Osteocyte (in vitro differentiated cells): ENCODE measurements at places on chromosomes 3 and 15. TPM values are rescaled to one million over a fixed set of nuclear protein-coding genes. Genes with fewer than 3 reads are reported as not detected.

GRCh38 chr3:140135461-140135860 is 200.5 kb downstream of the CLSTN2 start:
- peaks cover 5% of the 10 kb centered on the region for H3K36me3 ChIP-seq
- no peaks in the 10 kb centered on the region for H3K27me3 ChIP-seq
- no peak overlapping the region for H3K27ac ChIP-seq
- no peak for DNase-seq
- H3K4me1 ChIP-seq: peaks cover 5% of the 10 kb centered on the region
- H3K4me3 ChIP-seq: no peak overlapping the region

GRCh38 chr3:127796831-127797150 is 25.5 kb downstream of the MGLL start:
- DNase-seq: no peak
- no peak overlapping the region for H3K27ac ChIP-seq
- no peak overlapping the region for H3K4me3 ChIP-seq
- peaks cover 40% of the 10 kb centered on the region for H3K36me3 ChIP-seq
- H3K27me3 ChIP-seq: no peaks in the 10 kb centered on the region

DNA sequence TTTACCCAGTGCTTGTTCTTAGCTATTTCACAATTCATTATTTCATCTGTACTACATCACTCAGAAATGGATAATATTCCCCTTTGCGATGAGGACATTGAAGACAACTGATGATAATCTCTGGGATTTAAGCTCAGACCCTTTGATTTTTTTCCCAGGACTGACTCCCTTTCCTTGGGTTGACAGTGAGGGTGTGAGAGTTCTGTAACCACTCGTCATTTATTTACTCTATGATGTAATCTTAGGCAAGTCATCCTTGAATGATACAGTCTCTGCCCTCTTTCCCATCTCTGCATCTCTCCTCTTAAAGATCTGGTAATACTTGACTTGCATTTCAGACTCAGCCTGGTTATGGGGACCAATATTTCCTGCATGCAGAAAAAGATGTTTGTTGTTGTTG is 1041.7 kb downstream of the AGBL1 start:
- H3K4me3 ChIP-seq: no peak overlapping the region
- no peak for DNase-seq
- no peaks in the 10 kb centered on the region for H3K27me3 ChIP-seq
- no peak overlapping the region for H3K27ac ChIP-seq
- no peaks in the 10 kb centered on the region for H3K4me1 ChIP-seq

GRCh38 chr3:126050050-126050392 is 33.9 kb downstream of the SLC41A3 start:
- H3K27ac ChIP-seq: no peak overlapping the region
- DNase-seq: no peak
- no peak overlapping the region for H3K4me3 ChIP-seq
- H3K27me3 ChIP-seq: no peaks in the 10 kb centered on the region
- H3K36me3 ChIP-seq: peaks cover 10% of the 10 kb centered on the region
- no peaks in the 10 kb centered on the region for H3K4me1 ChIP-seq

- no peak for DNase-seq
- H3K36me3 ChIP-seq: no peaks in the 10 kb centered on the region
- H3K4me1 ChIP-seq: no peaks in the 10 kb centered on the region
- H3K4me3 ChIP-seq: no peak overlapping the region
Measured at GRCh38 chr15:100516643-100517512, 11.9 kb downstream of the CERS3 start.

C3orf20 gene
- not detected in 2 replicates for total RNA-seq

SEC11A gene
- 201 and 202 TPM in 2 replicates for total RNA-seq

- H3K4me1 ChIP-seq: peaks cover 8% of the 10 kb centered on the region
- DNase-seq: no peak
- H3K4me3 ChIP-seq: no peak overlapping the region
- H3K27me3 ChIP-seq: peaks cover 20% of the 10 kb centered on the region
Measured at GRCh38 chr3:182671541-182671940, 121.8 kb upstream of the ATP11B start.

GRCh38 chr15:79689030-79689429 is 207.8 kb downstream of the MTHFS start:
- no peaks in the 10 kb centered on the region for H3K36me3 ChIP-seq
- no peak overlapping the region for H3K4me3 ChIP-seq
- peaks cover 17% of the 10 kb centered on the region for H3K27me3 ChIP-seq
- H3K27ac ChIP-seq: no peak overlapping the region
- H3K4me1 ChIP-seq: no peaks in the 10 kb centered on the region

DNA sequence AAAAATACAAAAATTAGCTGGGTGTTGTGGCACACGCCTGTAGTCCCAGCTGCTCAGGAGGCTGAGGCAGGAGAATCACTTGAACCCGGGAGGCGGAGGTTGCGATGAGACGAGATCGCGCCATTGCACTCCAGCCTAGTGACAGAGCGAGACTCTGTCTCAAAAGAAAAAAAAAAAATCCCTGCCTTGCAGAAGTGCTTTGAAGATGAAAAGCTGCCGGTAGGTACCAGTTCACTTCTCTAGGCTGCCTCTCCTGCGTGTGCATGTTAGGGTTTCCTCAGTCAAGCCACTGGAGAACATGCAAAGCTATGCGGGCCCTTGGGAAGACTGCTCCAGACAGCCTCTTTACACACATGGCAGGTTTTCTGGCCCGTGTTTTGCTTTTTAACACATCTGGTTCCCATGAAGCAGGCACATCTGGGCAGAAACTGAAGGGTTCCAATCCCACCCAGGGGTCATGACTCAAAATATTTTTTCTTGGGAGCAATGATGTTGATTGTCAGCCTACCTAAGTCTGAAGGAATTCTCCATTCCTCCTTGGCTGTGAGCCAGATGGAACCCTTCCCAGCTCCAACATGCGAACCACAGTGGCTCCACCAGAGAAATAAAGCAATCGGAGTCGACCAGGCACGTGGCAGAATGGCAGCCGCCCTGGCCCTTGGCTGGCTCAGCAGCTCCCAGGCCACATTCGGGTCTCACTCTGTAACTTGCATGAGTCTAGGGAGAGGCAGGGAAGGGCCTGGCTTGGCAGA is 29.6 kb downstream of the MGLL start:
- H3K4me3 ChIP-seq: no peak overlapping the region
- peaks cover 18% of the 10 kb centered on the region for H3K36me3 ChIP-seq
- no peaks in the 10 kb centered on the region for H3K27me3 ChIP-seq
- peak; percentile 93 for DNase-seq

PLCH1 gene
- not detected in 2 replicates for total RNA-seq

DNA sequence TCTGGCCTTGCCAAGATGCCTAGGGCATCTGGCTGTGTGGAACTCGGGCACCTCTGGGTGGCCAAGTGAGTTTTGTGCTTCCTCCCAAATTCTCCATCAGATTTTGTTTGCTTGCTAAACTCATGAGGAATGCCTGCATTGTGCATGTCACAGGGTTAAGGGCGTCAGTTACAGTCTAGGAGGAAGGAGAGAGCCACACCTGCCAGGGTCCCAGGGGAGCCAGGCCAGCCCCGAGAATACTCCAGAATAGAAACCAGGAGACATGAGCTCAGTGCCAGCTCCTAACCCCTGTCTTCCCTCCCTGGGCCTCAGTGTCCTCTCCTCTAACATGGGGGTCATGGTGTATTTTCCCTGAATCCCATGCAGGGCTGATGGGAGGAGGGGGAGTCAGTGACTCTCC is 22.0 kb upstream of the SKOR1 start:
- H3K36me3 ChIP-seq: peaks cover 2% of the 10 kb centered on the region
- H3K4me3 ChIP-seq: no peak overlapping the region
- peaks cover 9% of the 10 kb centered on the region for H3K4me1 ChIP-seq
- no peaks in the 10 kb centered on the region for H3K27me3 ChIP-seq
- H3K27ac ChIP-seq: no peak overlapping the region

C3orf62 gene
- total RNA-seq: 8.4 and 9.4 TPM in 2 replicates

DNA sequence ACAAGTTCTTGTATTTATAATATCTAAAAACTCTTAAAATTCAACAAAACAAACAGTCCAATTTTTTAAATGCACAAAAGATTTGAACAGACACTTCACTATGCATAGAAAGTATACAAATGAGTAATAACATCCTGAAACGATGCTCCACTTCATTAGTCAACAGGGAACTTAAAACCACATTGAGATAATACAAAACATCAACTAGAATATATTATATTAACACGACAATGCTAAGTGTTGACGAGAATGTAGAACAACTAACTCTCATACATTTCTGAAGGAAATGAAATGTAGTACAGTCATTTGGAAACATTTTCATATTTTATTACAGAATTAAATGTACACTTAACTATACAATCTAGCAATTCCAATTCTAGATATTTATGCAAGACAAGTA is 93.4 kb downstream of the IGSF11 start:
- H3K27me3 ChIP-seq: peaks cover 8% of the 10 kb centered on the region
- no peak overlapping the region for H3K27ac ChIP-seq
- no peak overlapping the region for H3K4me3 ChIP-seq
- DNase-seq: no peak

DNA sequence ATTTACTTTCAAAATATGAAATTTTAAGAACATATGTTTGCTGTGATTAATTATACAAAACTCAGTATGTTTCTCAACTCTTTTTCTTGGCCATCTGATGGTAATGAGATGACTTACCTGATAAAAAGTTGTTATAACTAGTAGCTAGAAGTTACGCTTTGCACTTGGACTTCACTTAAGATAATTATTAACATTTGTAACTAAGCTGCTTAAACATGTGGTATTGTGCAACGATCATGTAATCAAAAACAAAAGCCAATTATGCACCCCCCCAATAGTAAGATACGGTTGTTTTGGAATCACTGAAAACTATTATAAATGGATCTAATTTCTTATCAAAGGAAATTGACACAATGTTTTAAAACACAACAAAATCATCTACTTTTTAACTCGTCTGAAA is 342.9 kb downstream of the CNTN3 start:
- H3K27ac ChIP-seq: no peak overlapping the region
- H3K36me3 ChIP-seq: no peaks in the 10 kb centered on the region
- DNase-seq: no peak
- no peaks in the 10 kb centered on the region for H3K4me1 ChIP-seq

CKMT1B gene
- total RNA-seq: not detected in 2 replicates

LNP1 gene
- 2.4 and 2.7 TPM in 2 replicates for total RNA-seq

DNA sequence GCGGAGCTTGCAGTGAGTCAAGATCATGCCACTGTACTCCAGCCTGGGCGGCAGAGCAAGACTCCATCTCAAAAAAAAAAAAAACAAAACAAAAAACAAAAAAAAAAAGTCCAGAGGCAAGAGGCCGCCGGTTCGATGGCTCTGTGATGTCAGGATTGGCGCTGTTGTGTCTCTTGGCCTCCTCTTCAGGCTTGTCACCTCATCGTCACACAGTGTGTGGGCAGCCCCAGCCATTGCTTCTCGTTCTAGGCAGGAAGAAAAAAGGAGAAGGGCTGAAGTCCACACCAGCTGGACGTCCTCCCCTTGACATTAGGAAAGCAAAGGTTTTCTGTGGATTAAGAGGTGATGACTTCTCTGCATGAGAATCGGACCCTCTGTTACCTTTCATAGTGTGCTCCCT is 191.1 kb downstream of the NSMCE3 start:
- peaks cover 2% of the 10 kb centered on the region for H3K36me3 ChIP-seq
- no peak for DNase-seq
- H3K27ac ChIP-seq: no peak overlapping the region

GRCh38 chr15:59304034-59304795 is 68.5 kb downstream of the MYO1E start:
- peaks cover 52% of the 10 kb centered on the region for H3K4me1 ChIP-seq
- H3K27ac ChIP-seq: peak overlapping the region; percentile 38
- DNase-seq: no peak
- H3K36me3 ChIP-seq: no peaks in the 10 kb centered on the region
- no peak overlapping the region for H3K4me3 ChIP-seq

GRCh38 chr15:101024073-101024695 is 105.0 kb downstream of the LRRK1 start:
- H3K4me1 ChIP-seq: peaks cover 3% of the 10 kb centered on the region
- peaks cover 12% of the 10 kb centered on the region for H3K36me3 ChIP-seq
- DNase-seq: peak; percentile 63
- H3K27ac ChIP-seq: peak overlapping the region; percentile 47
- H3K27me3 ChIP-seq: no peaks in the 10 kb centered on the region
- no peak overlapping the region for H3K4me3 ChIP-seq

CFAP100 gene
- not detected in 2 replicates for total RNA-seq

GRCh38 chr15:61173899-61174689 is 55.0 kb downstream of the RORA start:
- no peak overlapping the region for H3K27ac ChIP-seq
- no peak overlapping the region for H3K4me3 ChIP-seq
- H3K4me1 ChIP-seq: peaks cover 3% of the 10 kb centered on the region
- no peaks in the 10 kb centered on the region for H3K36me3 ChIP-seq

DUOXA1 gene
- not detected in 2 replicates for total RNA-seq

- H3K27ac ChIP-seq: no peak overlapping the region
- no peaks in the 10 kb centered on the region for H3K27me3 ChIP-seq
- H3K4me3 ChIP-seq: no peak overlapping the region
- no peak for DNase-seq
Measured at GRCh38 chr15:38810686-38811085, 246.1 kb upstream of the RASGRP1 start.

GRCh38 chr3:197256836-197257444 is 41.5 kb downstream of the DLG1 start:
- H3K4me1 ChIP-seq: peaks cover 64% of the 10 kb centered on the region
- no peaks in the 10 kb centered on the region for H3K27me3 ChIP-seq
- no peak overlapping the region for H3K4me3 ChIP-seq
- H3K27ac ChIP-seq: peak overlapping the region; percentile 62

GRCh38 chr15:39205081-39205480 is 375.8 kb upstream of the THBS1 start:
- no peak for DNase-seq
- no peak overlapping the region for H3K4me3 ChIP-seq
- peaks cover 3% of the 10 kb centered on the region for H3K36me3 ChIP-seq

GRIP2 gene
- total RNA-seq: 0.18 and 0.35 TPM in 2 replicates

DZIP3 gene
- total RNA-seq: 9.0 and 11.2 TPM in 2 replicates

- H3K36me3 ChIP-seq: no peaks in the 10 kb centered on the region
- no peak overlapping the region for H3K27ac ChIP-seq
- H3K4me3 ChIP-seq: no peak overlapping the region
- no peak for DNase-seq
- peaks cover 27% of the 10 kb centered on the region for H3K27me3 ChIP-seq
- H3K4me1 ChIP-seq: peaks cover 3% of the 10 kb centered on the region
Measured at GRCh38 chr15:82802497-82802896, 3.4 kb downstream of the FSD2 start.

FOXL2NB gene
- 0.21 TPM in 1 of 2 replicates, not detected in the other for total RNA-seq

ZNF860 gene
- 0.55 and 1.3 TPM in 2 replicates for total RNA-seq

DNA sequence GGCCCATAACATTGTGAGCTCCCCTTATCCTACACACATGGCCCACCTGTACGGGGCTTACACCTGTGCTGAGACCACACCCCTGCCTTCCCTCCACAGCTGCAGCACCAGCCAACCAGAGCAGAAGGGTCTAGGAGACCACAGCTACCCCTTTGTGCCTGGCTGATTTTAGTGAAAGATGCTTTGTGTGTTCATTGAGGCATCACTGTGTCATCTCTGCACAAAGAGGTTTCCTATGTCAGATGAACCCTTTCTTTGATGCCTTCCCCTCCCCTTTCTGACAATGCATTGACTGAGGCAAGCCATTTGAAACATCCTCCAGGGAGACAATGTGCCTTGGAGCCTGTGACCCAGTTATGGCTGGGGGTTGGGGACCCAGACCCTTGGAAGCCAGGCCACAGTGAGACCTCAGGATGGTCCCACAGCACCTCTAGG is 54.9 kb upstream of the SLC7A14 start:
- H3K36me3 ChIP-seq: no peaks in the 10 kb centered on the region
- H3K4me1 ChIP-seq: peaks cover 14% of the 10 kb centered on the region
- H3K27ac ChIP-seq: no peak overlapping the region
- H3K27me3 ChIP-seq: no peaks in the 10 kb centered on the region

- H3K4me3 ChIP-seq: no peak overlapping the region
- no peaks in the 10 kb centered on the region for H3K36me3 ChIP-seq
- H3K4me1 ChIP-seq: no peaks in the 10 kb centered on the region
- no peaks in the 10 kb centered on the region for H3K27me3 ChIP-seq
Measured at GRCh38 chr3:263393-263792, 66.8 kb downstream of the CHL1 start.

- peaks cover 9% of the 10 kb centered on the region for H3K27me3 ChIP-seq
- H3K4me1 ChIP-seq: peaks cover 2% of the 10 kb centered on the region
- H3K27ac ChIP-seq: no peak overlapping the region
- no peak for DNase-seq
- H3K4me3 ChIP-seq: no peak overlapping the region
Measured at GRCh38 chr3:56975567-56975966, 84.9 kb upstream of the SPATA12 start.
